Activated T-helper 1 cell treated with anti-CD3 and anti-CD28 coated beads, Interleukin-2, amount 50 U/mL, for 16 hours (primary cell): ENCODE measurements at places on chromosomes 7 and 10.

DNA sequence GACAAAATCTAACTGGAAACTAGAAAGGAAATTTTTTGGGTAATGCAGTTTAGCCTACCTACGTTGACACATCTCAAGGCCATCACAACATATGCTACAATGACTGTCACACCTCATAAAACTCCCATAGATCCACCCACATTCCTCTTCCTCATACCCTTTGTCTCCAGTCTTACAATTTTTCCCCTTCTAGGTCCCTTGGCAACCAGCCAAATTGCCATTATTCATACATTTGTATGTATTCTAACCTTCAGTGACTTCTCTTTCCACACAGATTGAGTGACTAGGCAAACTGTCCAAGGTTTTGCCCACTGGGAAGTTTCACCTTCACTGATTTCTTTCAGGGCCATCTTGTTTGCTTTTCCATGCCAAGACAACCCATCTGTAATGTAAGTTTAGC is 100.5 kb upstream of the TPK1 start:
- DNase-seq = no peak

- no peak for DNase-seq
Observed at GRCh38 chr10:14150526-14150925, 180.2 kb downstream of the FRMD4A start.

GRCh38 chr7:2559283-2559950 is 638 bp downstream of the IQCE start:
- peak; percentile 14 for DNase-seq

DNA sequence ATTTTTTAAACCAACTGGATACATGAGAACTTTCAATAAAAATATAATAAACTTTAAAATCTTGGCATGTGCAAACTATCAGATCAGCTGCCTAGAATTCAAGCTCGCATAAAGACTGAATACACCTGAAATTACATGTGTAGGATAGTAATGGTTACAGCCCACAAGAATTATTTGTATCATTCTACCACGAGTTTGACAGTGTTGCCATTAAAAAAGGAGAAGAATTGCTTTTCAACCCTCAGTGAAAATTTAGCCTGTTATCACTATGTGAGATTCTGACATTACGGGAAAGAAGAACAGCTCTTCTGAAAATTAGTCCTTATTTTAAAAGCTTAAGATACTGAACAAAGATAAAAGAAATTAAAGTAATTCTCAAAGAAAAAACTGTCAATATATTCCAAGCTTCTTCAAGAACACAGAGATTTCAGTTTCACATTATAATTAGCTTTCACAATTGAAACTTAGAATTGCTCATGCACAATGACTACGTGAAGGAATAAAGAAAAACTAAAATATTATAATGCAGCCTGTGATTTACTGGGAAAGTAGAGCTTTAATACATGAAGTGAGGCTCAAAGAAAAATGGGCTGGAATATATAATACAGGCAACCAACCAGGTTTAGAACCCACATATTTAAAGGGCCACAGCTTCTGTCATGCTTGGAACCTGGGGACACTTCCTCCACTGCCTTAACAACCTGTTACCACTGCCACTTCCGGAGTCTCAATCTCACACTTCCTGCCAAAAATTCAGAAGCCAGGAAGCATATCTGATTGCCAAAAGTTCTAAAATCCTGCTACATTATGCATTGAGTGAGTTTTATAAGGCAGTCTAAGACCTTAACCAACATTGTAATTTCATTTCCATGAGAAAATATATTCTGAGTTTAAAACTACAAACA is 23.2 kb downstream of the TPK1 start:
- DNase-seq = peak; percentile 15

GRCh38 chr7:71454981-71455380 is 323.0 kb downstream of the GALNT17 start:
- no peak for DNase-seq

GRCh38 chr10:73647211-73647874 is 6.1 kb upstream of the MYOZ1 start:
- no peak for DNase-seq

DNA sequence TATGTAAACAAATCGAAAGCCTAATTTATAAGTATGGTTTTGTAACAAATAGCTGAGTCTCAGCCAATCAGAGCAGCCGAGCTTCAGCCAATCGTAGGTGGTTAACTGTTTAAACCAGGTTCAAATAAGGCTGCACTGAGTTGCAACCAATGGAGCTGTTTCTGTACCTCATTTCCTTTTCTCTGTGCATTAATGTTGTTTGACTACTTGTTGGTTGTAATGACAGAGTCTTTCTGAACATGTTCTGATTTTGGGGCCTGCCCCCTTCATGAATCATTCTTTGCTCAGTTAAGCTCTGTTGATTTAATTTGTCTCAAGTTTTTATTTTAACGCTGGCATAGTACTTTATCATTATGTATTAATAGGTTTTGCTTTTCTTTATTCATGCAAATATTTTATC is 14.6 kb downstream of the OTUD1 start:
- DNase-seq = no peak

DNA sequence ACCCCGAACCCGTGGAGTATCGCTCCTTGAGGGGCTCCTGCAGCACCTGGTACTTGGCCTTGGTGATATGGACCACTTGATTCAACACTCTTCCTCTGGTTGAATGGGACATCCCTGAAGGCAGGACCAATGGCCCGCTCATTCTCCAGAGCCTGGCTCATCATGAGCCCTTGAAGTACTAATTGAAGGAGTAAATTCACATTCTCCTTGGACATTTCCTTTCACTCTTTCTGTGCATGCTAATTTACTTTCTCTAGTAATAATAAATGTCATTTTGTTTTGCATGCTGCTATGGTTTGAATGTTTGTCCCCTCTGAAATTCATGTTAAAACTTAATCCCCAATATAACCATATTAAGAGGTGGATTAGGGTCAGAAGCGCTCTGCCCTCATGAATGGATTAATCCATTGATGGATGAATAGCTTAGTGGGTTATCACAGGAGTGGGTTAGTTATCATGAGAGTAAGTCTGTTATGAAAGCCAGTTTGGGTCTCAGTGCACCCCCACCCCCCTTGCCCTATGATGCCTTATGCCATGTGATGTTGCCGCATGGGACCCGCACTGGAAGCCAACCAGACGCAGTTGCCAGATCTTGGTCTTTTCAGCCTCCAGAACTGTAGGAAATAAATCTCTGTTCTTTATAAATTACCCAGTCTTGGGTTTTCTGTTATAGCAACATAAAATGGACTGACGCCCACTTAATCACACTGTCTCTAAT is 23.8 kb downstream of the FGFBP3 start:
- no peak for DNase-seq

DNA sequence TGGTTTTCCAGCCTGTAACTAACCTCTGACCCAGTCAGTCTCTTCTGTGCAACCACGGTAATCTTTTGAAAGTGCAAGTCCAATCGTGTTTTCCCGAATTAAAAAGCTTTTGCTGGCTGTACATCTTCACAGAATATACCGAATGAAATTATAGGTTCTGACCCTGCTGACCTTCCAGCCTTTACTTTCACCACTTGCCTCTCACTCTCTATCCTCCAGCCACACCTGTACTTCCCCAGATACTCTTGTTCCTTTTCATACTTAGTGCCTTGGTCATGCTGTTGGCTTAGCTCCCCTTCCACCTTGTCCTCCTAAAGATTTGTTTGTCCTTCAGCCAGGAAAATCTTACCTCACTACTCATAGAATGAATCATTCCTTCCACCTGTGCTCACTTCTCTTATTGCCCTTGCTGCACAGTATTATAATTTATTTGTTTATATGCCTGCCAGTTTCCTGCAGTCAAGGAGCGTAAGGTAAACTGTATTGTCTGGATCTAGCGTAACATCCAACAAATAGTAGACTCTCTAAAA is 2.3 kb upstream of the PNPLA8 start:
- DNase-seq = no peak
